SJSA1 (cell line): ENCODE measurements at places on chromosomes 1 and 21.

- no peak for DNase-seq
Measured at GRCh38 chr1:161502641-161503393, 2.4 kb upstream of the FCGR2A start.

GRCh38 chr21:18244671-18245463 is at the start of gene CHODL:
TSS of gene CHODL (plus strand) at chr21:18244833. CDS start at chr21:18245224, 391 bp downstream.
- no peak for DNase-seq

- no peak for DNase-seq
Measured at GRCh38 chr1:22273686-22274681, 131.1 kb upstream of the WNT4 start.

- DNase-seq: no peak
Measured at GRCh38 chr1:19096990-19097389, 113.1 kb downstream of the UBR4 start.

DNA sequence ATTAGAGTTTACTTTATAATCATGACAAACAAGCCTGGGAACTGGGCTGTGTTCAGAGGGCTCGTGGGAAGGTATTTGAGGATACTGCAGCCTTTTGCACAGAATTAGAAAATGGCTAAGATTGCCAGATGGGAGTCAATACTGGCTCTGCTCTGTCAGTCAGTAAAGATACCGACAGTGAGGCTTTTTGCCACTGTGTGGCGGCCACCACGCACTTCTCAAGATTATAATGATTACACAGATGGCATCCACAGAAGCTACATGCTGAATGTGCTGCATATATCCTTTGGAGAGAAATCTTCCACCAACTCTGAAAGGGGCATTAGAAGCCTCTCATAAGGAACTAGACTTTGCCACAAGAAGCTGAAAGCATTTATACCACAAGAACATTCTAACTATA is 213.4 kb upstream of the PTBP2 start:
- no peak for DNase-seq

DNA sequence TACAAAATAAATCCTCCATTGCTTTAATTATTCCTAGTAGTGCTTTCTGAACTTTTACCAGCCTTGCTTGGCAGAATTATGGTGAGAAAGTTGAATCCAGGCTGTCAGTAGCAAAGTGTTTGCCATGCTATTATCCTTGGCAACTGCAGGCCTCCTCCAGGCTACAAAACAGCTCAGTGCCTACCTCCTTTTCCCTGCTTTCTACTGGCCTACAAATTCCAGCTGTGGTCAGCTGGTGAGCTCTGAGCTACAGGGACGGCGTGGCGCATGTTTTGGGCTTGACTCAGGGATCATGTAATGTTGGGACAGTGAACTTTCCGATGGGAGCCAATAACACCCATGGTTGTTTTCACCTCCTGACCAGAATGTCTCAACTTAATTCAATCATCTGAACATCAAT is 456.1 kb upstream of the ADAMTS5 start:
- peak; percentile 69 for DNase-seq

DNA sequence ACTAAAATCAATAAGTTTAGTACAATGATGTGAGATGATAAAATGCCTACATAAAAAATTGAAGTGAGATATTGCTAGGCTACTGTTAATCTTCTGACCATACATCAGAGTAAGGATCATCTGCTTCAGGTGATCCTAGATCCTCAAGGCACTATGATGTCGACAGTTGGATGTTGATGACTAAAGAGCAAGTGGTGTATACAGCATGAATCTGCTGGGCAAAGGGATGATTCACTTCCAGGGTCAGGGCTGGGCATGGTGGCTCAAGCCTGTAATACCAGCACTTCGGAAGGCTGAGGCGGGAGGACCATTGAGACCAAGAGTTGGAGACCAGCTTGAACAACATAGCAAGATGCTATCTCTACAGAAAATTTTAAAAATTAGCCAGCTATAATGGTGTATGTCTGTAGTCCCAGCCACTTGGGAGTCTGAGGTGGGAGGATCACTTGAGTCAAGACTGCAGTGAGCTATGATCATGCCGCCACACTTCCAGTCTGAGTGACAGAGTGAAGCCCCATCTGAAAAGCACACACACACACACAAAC is 24.6 kb downstream of the NUF2 start:
- no peak for DNase-seq

- DNase-seq: no peak
Measured at GRCh38 chr1:111998332-111998731, 8.9 kb upstream of the KCND3 start.

DNA sequence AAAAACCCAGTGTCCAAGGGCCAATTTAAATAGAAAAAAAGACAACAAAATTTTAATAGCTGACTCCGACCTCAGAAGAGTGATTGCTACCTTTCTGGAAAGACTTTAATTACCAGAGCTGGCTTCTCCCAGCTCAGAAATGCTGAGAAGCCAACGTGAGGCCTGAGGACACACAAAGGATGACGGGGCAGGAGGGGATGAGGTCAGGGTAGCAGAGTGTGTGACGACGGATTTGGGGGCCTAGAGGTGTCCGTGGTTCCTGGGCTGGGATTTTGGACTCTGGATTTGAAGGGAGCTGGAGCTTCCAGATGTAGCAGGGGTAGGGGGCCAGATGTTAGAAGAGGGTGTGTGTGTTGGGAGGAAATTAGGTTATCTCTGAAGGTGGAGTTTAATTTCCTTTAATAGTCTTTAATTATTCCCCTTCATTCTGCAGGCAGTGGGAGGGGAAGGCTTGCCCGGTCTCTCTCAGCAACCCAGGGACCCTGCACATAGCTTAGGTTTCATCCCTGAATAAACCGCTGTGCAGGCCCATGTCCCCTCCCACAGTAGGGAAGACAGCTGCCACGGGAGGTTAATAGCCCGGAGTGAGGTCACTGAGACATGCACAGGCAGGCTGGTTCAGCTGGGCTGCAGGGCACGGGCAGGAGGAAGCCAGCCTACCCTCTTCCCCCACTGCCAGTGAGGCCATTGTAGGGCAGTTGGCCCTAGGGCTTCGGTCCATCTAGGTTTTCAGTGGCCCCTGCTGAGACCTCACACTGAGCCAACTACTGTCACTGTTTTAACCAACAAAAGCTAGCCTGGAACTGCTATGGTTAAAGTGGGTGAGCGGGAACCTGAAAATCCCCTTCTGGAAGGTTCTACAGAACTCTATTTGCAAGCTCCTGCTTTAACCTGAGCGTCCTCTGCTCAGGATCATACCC is 3.8 kb upstream of the PADI3 start:
- DNase-seq: no peak

DNA sequence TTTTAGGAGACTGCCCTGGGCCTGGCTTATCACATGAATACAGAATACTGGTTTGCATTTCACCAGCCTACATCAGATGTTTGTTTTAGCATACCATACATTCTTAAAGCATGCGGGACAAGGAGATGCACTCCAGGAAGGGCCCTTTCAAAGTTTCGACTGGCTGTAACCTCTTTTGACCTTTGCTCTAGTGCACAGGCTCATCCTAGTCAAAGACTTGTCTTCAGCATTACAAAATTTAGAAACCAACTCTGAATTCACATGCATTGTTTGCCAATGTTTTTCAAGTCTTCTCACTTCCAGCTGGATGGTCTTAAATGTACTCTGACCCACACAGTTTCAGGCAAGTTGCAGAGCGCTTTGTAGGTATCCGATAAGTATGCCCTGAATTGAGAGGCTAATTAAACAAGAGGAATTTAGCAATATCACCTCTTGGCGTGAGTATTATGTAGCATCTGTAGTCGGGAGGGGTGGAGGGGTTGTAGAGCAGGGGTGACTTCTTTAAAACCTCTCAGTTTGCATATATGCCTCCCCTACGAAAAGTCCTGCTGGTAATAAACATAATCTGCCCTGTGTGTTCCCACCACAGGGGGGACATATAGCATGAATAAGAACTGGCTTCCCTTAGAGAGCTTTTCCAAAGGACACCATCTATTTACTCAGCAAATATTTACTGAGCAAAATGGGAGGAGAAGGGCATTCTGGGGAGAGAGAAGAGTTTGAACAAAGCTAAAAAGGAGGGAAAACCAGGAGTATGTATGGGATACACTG is 24.4 kb upstream of the AHCYL1 start:
- DNase-seq: peak; percentile 81

GRCh38 chr21:42616446-42616845 is 37.0 kb upstream of the PDE9A start:
- DNase-seq: no peak

- DNase-seq: no peak
Measured at GRCh38 chr1:230143534-230143933, 76.5 kb downstream of the GALNT2 start.

- DNase-seq: no peak
Measured at GRCh38 chr1:185087746-185088145, 42.4 kb downstream of the RNF2 start.

GRCh38 chr1:63010913-63011660 is 227.2 kb downstream of the ATG4C start:
- no peak for DNase-seq

DNA sequence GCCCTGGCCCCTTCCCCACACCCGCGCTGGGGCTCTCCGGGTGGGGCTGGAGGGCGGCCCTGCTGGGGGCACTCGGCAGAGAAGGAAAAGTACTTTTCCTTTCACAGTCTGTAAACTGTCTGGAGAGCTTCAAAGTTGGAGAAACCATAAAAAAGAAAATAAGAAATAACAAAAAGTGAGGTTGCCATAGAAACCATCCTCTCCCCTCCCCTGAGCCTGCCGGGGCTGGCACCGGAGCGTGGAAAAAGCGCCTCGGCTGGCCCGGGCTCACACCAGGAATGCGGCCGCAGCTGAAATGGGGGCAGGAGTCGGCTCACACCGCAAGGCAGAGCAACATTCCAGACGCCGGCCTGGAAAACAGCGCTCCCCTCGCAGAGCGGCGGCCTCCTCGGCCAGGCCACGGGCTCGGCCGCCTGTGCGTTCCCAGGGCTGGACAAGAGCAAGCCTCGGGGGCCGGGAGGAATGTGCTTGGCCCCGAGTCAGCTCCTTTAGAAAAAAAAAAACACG is 69.2 kb downstream of the MORN1 start:
- DNase-seq: peak; percentile 88

DNA sequence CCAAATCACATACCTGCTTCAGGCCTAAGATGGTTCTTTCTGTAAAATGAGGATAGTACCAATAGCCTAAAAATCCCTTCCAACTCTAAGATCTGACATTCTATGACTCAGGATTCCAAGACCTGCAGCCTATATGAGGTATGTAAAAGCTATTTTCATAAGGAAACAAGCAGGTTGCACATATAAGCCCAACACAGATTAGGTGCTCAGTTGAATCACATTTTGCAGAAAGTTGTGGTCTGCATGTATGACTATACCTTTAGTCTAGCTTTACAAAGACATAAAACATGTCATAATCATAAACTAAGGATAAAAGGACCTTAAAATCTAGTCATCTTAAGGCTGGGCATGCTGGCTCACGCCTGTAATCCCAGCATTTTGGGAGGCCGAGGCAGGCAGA is 7.3 kb downstream of the KTI12 start:
- no peak for DNase-seq

DNA sequence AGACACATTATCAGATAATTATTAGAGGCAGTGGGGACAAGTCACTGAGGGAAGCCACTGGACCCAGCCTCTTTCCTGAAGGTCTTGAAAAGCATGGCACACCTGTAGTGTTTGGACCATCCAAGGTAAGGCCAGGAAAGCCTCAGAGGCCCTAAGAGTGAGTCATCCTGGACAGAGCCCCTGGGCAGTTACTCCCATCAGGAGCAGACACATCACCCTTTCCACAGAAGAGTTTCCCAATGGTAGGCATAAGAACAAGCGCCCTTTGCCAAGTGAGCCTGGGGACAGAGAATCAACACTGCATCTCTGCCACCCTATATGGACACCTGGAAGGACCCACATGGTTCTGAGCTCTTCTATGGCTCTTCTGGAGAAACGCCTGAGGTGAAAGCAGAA is 136.0 kb downstream of the PLXNA2 start:
- no peak for DNase-seq

- no peak for DNase-seq
Measured at GRCh38 chr21:35509001-35509704, 460.1 kb upstream of the RUNX1 start.

GRCh38 chr1:25544243-25544764 is 898 bp downstream of the LDLRAP1 start:
- DNase-seq: no peak

DNA sequence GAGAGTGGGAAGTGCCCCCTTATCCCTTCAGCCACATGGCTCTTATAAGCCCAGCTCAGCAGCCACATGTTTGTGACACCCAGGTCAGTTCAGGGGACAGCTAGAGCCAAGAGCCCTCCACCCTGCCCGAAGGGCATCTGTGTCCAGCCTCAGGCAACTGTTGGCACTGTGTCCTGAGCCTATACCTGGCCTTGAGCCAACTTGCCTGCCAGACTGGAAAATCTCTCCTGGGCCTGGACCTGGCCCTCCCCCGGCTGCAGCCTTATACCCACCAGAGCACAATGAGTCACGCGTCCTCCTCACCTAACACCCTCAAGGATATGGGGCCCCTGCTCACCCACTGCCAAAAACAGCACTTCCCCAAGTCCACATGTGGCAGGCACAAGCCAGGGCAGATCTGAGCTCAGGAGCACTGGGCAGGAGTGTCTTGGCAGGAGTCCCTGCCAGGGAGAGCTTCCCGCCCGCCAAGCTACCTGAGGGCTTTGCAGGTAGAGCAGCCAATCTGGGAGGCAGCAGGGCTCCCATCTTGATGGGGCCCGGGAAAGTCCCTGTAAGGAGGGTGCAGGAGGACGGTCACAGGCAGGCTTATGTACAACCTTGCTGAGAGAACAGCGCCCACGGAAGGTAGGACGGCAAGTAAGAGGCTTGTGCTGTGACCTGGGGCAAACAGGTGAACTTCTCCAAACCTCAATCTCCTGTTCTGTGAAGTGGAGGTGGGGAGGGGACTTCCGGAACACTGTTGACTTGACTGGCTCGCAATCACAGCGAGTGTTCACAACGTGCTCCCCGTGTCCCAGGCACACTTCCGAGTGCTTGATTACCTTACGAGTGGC is 19.8 kb upstream of the HSPG2 start:
- no peak for DNase-seq

DNA sequence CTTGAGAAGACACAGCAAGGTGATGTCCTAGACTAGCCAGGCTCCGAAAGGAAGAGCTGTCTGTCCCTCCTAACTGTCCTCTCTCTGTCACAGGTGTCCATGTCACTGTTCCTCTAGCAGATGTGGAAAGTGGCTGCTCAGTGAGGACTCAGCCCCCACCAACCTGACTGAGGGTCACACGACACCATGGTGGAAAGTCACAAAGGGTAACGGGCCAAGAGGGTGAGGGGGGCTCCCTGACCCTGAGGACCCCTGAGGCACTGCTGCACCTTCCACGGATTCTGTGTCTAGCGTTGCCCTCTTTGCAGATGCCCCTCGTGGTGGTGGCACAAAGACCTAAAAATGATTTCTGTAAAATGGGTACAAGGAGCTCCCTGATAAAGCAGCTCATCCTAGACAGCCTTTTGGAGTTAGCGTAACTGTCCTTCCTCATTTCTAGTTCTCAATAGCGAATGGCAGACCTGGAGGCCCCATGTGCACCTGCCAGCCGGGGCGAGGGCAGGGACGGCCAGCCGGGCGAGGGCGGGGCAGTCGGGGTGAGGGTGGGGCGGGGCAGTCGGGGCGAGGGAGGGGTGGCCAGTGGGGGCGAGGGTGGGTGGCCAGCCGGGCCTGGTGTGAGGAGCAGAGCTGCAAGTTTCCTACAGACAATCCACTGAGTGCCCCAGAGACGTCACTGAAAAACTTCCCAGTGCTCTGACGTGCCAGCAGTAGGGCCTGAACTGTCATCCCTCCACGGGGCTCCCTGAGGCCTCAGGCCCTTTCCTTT is 23.4 kb downstream of the POFUT2 start:
- peak; percentile 37 for DNase-seq

- no peak for DNase-seq
Measured at GRCh38 chr1:217495249-217495648, 135.6 kb downstream of the GPATCH2 start.

GRCh38 chr1:156124557-156125483 is 10.3 kb downstream of the LMNA start:
- DNase-seq: no peak

GRCh38 chr1:21385022-21385421 is 54.9 kb upstream of the NBPF3 start:
- DNase-seq: no peak
